ENCODE measurements at places on chromosomes 13 and 19.

GRCh38 chr19:11164879-11165406, 9.4 kb upstream of the SPC24 start:
- peak; percentile 59 for DNase-seq

GRCh38 chr13:39929583-39929982, 274.1 kb downstream of the COG6 start:
- no peak for DNase-seq

GRCh38 chr19:13215572-13216380, 65.6 kb downstream of the IER2 start:
- DNase-seq: peak; percentile 26

DNA sequence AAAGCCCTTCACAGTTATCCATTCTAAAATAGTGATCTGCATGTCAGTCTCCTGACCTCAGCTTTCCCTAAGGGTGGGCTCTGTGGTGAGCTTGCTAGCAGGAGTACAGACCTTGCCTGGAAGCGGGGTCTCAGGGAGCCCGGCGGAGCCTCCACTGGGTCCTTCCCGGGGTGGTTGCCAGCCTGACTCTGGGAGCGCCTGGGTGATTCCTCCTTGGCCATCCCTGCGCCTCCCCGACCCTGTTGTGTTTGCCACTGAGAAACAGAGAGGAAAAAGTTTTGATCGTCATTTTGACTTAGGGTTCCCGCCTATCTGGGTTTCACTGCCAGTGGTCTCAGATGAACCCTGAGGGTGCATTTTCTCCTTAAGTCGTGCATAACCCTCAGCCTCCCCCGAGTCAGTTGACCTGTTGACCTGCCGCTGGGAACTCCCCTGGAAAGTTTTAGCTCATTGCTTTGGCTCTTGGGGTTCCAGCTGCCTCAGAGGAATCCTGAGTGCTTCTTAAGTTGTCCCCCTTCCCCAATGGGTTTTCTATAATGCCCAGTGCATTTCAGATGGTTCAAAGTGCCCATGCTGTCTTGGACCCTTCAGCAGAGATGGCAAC, 117.8 kb downstream of the RAB20 start:
- DNase-seq: no peak

- peak; percentile 6 for DNase-seq
These were observed 33.6 kb upstream of the SLC10A2 start for GRCh38 chr13:103099722-103100293.

- DNase-seq: no peak
These were observed 453.3 kb downstream of the TSHZ3 start for GRCh38 chr19:30895946-30896345.

GRCh38 chr19:18483119-18483890, 38.6 kb downstream of the ELL start:
- DNase-seq: no peak

- DNase-seq: peak; percentile 93
These were observed 924.0 kb downstream of the EFNB2 start for GRCh38 chr13:105611424-105611823.

GRCh38 chr19:15223649-15224361, 8.4 kb downstream of the EPHX3 start:
- DNase-seq: no peak

- no peak for DNase-seq
These were observed 4.0 kb downstream of the ZNF331 start for GRCh38 chr19:53541971-53542370.

- DNase-seq: no peak
These were observed 1043.6 kb downstream of the UQCRFS1 start for GRCh38 chr19:28169168-28169887.

DNA sequence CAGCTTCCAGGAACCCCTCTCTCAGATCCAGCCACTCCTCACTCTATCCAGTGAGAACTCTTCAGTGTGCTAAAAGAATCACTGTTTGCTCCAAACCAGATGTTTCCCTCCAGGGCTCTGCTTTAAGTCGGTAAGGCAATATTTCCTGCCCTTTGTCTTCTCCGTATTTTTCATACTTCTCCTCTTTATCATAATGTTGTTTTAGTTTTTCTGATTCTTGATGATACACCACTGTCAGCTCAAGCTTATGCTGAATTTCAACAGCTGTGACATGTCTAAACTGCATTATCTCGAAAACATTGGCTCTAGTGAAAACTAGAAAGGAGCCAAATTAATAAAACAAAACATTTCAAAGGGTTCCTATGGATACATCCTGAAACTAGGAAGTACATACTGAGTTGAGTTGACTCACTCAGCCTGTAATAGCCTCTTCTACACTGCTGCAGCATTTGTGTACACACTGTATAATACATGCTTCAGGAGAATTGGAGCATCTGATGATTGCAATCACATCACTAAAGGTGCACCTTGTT, 39.8 kb downstream of the GPR180 start:
- DNase-seq: peak; percentile 76

GRCh38 chr13:20114066-20114610, 46.7 kb downstream of the GJA3 start:
- no peak for DNase-seq

GRCh38 chr19:30450835-30451321, 78.7 kb downstream of the ZNF536 start:
- DNase-seq: no peak

- DNase-seq: no peak
These were observed 97.8 kb downstream of the KLF12 start for GRCh38 chr13:74036373-74036772.

GRCh38 chr13:87128491-87128890, 542.7 kb upstream of the SLITRK5 start:
- DNase-seq: no peak

DNA sequence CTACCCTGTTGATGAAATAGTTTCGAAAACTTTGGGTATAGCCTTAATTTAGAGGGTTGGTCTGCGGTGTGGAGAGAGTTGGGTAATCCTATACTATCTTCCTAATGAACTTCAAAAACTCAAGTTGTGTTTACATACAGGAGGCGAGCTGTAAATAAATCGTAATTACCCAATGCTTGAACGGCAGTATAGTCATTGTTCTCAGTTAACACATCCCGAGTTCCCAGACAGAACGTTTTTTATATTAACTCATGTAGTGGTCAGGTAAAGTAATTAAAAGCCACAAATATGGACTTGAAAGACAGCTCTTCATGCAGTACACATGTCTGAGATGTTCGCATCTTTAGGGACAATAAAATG, 1.5 kb downstream of the PDS5B start:
- no peak for DNase-seq

- no peak for DNase-seq
These were observed 43.0 kb downstream of the ESD start for GRCh38 chr13:46753917-46754316.

GRCh38 chr13:97566907-97567306, 132.9 kb downstream of the RAP2A start:
- DNase-seq: no peak

DNA sequence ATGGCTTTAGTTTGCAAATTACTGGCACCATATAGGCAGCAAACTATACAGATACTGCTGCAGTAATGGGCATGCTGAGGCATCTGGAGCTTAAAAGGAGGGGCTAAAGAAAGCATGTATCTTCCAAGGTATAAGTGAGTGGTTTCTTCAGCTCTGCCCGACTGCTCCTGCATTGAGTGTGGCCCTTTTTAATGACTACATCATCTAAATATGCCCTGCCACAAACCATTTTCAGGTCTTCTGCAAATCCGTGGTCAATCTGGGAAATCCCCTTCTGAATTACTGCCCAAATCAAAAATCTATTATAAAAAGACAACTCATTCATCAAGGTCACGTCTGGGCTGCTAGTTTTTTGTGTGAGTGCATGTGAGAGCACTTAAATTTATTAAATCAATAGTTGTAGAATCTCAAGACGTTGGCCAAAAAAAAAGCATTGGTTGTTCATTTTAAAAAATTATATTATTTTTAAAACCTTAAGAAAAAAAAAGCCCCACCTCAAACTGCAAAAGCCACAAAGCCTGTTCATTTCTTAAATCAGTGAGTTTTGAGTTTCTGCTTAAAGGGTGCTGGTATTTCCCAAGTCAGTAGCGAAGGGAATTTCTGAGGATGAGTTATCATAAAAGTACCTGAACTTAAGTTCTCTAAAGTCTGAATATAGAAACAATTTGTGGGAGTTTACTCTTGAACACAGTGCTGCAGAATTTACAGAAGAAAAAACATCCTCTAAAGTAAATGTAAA, 16.3 kb downstream of the LCP1 start:
- DNase-seq: peak; percentile 40

- DNase-seq: no peak
These were observed 178.4 kb upstream of the SERP2 start for GRCh38 chr13:44195245-44195644.

- no peak for DNase-seq
These were observed 5.7 kb downstream of the SOX1 start for GRCh38 chr13:112072534-112073244.

GRCh38 chr13:49594576-49594975, 9.2 kb upstream of the RCBTB1 start:
- no peak for DNase-seq

GRCh38 chr19:1299801-1300200, 14.1 kb downstream of the EFNA2 start:
- no peak for DNase-seq
